ENCODE measurements at places on chromosomes 2 and 18.

DNA sequence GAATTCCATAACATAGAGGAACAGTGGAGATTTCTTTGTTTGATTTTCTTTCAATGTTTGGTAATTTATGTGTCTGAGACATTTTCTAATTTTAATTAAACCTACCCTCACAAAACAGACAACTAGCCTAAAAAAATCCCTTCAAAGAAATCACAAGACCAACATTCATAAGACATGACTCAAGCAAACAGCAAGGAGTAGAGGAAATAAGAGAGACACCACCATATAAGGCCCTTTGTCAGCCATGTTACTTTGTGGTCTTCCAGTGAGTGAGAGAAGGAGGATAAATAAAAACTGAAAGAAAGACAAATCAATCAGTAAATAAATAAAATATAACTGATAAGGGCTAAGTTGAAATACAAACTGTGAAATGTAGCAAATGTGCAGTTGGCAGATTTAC, 830.8 kb upstream of the SLC39A10 start:
- DNase-seq: no peak

GRCh38 chr2:196080526-196080925, 11.9 kb upstream of the DNAH7 start:
- no peak for DNase-seq

- no peak for DNase-seq
These were observed 1.6 kb upstream of the RHOB start for GRCh38 chr2:20444993-20445910.

- no peak for DNase-seq
These were observed 4.8 kb downstream of the CDH7 start for GRCh38 chr18:65755616-65756015.

DNA sequence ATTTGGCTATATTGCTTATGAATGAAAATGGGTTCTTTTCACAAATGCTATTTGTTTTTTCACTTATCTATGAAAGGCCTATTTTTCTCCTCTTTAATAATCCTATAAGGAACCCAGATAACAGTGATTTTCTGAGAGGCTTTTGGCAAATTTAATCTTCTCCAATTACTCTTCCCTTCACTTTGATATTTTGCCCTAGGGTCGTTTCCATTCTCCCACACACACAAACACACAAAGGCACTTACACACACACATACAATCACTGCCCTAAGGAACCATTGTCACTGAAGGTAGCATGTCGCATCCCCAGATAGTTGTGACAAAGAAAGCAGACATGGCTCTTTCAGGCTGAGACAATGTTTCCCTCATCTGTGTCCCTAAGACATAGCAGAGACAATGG, 170.1 kb upstream of the PGAP1 start:
- DNase-seq: no peak

DNA sequence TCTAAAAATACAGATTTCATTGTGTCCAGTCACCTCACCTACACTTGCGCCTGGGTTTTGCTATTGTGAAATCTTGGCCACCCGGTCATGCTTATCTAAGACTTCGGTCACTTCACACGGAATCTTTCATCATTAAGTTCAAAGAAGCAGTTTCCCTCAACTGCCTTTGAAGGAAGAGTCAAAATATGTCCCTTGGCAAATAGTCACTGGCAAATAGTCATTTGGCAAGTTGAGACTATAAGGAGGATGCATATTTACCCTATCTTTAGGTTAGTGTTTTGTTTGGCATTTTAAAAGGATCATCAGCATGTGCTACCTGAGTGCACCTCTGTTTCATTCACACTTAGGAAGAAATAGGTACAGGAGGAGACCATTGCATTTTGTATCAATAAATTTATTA, 95.9 kb downstream of the FEZ2 start:
- DNase-seq: no peak

DNA sequence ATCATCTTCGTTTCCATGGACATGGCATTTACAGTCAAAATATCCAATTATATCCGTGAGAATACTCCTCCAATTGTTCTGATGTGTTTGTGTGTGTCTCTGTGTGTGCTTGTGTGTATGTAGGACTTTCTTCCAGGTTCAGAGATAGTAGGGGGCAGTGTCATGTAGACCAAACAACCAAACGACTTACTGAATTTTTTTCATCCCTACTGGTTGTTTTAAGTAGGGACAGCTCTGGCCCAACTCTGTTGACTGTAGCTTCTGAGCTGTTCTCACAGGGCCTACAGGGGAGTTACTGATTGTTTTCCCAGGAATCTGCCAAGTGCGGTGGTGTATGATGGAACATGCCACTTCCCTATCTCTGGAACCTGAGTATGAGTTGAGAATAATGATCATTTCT, 69.6 kb downstream of the ETAA1 start:
- no peak for DNase-seq

DNA sequence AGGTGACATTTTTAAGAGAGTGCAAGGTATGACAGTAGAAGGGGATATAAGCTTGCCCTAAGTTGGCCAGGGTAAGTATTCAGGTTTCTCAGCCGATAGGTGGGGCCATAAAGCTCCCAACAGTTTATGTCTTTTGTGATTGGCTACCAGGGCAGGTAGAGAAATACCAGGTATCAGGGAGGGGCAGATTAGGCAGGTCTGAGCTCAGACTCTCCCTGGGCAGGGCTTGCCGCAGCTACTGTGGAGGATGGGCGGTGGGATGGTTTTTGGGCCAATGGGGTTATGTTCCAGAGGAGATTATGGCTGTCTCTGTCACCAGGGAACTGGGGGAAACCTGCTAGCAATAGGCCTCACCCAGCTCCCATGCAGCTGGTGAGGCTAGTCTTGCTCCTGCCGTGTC, 211.6 kb downstream of the PTH2R start:
- no peak for DNase-seq

GRCh38 chr2:42908518-42909200, 116.3 kb upstream of the HAAO start:
- DNase-seq: no peak

Measured in activated T-cell treated with anti-CD3 and anti-CD28 coated beads, Interleukin-2, amount 50 U/mL, for 72 hours (primary cell).